ENCODE measurements at places on chromosomes 3 and 15.
A peak's percentile ranks its signal among the peaks of the same experiment; 100 is the strongest.

DNA sequence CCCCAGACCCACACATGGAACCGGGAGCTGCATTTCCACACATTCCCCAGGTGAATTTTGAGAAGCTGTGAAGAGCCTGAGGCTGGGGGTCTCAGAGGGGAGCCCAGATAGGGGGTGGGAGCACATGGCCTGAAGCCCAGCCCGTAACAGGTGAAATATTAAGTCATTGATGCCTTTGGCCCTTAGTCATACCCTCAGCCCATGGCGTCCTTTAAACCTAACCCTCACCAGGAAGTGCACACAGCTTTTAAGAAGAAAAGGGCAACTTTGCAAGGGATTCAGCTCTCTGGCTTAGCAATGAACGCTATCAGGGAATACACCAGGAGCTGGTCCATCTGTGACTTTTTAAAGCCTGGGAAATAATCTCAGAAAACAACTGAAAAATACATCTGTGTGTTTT lies 40.6 kb downstream of the WNT7A start:
- DNase-seq: no peak

DNA sequence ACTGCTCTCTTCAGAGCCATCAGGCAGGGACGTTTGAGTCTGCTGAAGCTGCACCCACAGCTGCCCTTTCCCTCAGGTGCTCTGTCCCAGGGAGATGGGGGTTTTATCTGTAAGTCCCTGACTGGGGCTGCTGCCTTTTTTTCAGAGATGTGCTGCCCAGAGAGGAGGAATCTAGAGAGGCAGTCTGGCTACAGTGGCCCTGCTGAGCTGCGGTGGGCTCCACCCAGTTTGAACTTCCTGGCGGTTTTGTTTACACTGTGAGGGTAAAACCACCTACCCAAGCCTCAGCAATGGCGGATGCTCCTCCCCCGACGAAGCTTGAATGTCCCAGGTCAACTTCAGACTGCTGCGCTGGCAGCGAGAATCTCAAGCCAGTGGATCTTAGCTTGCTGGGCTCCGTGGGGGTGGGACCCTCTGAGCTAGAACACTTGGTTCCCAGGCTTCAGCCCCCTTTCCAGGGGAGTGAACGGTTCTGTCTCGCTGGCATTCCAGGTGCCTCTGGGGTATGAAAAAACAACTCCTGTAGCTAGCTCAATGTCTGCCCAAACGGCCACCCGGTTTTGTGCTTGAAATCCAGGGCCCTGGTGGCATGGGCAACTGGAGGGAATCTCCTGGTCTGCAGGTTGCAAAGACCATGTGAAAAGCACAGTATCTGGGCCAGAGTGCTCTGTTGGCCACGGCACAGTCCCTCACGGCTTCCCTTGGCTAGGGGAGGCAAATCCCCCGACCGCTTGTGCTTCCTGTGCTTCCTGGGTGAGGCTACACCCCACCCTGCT lies 21.1 kb upstream of the ST6GAL1 start:
- DNase-seq: no peak

DNA sequence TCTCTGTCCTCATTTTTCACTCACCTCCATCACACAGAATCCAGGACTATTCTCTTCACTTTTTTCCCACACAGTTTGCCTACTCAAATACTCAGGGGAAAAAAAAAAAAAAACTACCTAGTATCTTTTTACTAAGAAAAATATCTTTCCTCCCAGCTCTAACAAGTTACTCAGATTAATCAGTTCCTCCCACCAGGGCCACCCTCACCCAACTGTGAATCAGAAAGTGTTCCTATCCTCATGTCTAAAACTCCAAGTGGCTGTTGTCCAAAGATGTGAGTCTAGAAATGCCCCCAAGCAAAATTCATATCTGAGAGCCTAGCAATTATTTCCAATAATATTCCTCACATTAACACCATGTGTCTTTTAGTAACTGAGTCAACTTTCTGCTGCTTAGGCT lies 268.0 kb downstream of the ERC2 start:
- DNase-seq: no peak

DNA sequence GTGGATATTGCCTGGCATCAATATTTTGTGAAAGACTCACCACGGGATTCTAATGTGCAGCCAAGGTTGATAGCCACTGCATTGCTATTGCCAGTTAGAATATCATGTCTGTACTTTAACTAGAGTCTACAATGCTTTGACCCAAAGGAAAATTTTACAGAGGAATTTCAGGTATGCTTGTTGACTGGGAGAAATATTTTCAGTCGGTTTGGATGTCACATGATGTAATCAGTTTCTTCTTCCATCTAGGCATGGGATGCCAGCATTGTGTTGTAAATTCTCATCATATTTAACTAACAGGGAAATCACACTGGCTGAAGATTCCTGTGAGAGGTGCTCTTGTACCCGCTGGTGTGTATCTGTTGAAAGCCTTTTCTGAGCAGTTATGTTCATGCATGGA lies 508.9 kb upstream of the ADAMTS9 start:
- no peak for DNase-seq

DNA sequence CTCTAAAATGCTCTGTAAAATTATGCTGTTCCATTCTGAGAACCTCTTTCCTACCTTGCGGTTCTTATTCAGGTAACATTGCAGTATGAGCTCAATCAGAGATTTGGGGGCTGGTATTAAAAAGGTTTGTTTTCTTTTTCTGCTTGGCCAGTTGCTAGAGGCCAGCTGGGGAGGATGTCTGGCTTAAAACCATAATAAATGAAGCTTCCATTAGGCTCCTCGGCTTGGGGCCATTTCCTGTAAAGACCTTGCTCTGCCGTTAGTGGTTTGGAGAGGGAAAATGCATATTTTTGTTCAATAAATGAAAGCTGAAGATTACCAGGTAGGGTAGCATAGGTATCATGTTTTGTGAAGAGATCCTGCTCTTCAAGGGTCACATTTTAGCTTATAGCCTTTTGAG lies 55.2 kb downstream of the MCTP2 start:
- peak; percentile 7 for DNase-seq

GRCh38 chr3:125694761-125695294 lies 99.5 kb upstream of the OSBPL11 start:
- DNase-seq: no peak

DNA sequence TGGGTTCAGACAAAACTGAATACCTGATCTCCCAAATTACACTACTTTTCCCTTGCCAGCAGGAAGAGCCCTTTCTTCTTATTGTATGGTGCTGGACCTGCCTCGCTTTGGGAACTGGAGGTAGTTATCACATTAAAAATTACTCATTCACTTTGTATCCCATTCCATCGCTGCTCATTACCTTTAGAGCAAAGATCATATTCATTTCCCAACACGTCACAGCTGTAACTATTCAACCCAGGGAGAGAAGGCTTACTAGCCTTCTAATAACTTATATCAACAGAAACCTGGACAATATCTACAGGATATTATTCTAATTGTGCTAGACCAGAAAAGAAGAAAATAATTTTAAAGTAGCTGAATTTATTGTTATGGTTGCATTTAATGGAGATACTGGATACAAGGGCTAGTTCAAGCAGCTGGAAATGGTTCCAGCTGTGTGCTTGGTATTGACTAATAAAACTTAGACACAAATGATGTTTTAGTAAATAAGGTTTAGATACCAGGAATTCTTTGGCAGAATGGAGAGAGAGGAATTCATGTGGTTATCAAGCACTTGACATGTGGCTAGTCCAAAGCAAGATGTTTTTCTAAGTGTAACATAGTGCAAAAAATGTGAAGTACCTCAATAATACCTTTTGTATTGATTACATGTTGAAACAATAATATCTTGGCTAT lies 656.3 kb downstream of the ROBO1 start:
- no peak for DNase-seq

GRCh38 chr3:30667280-30667651 lies 60.9 kb downstream of the TGFBR2 start:
- DNase-seq: no peak

- DNase-seq: no peak
Measured at GRCh38 chr3:194035406-194036138, 100.4 kb upstream of the HES1 start.

GRCh38 chr3:42031808-42032480 lies 59.2 kb upstream of the TRAK1 start:
- DNase-seq: no peak

- DNase-seq: no peak
Measured at GRCh38 chr3:16286161-16286560, 21.1 kb downstream of the OXNAD1 start.

DNA sequence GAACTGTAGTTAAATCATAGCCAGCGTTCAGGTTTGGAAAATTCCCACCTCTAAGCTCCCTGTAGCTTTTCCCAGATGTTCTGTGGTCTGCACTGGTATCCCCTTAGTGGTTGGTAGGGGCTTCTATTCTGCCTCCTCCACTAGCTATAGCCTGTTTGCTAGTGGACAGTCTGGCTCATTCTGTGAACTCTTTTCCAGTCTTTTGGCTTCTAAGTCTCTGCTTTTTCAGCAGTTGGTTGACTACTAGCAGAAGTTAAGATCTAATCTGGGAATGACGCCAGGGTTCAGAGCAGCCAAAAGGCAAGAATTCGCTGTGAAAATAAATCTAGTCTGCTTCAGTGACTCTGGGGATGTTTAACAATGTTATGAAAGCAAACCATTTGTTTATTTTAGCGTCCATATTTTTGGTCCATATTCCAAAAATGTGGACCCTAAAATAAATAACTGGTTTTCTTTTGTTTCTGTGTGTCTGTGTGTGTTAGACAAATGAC lies 73.7 kb upstream of the WDR72 start:
- DNase-seq: peak; percentile 83

GRCh38 chr3:143287403-143287802 lies 167.8 kb downstream of the CHST2 start:
- no peak for DNase-seq

GRCh38 chr3:27452368-27453090 lies 31.7 kb downstream of the SLC4A7 start:
- no peak for DNase-seq

GRCh38 chr15:98076021-98076816 lies 115.7 kb downstream of the ARRDC4 start:
- DNase-seq: peak; percentile 60

- DNase-seq: no peak
Measured at GRCh38 chr3:1848935-1849334, 249.7 kb upstream of the CNTN4 start.

GRCh38 chr3:192802957-192803899 lies 75.9 kb upstream of the FGF12 start:
- DNase-seq: peak; percentile 42
